ENCODE measurements at places on chromosomes 16 and 17.

DNA sequence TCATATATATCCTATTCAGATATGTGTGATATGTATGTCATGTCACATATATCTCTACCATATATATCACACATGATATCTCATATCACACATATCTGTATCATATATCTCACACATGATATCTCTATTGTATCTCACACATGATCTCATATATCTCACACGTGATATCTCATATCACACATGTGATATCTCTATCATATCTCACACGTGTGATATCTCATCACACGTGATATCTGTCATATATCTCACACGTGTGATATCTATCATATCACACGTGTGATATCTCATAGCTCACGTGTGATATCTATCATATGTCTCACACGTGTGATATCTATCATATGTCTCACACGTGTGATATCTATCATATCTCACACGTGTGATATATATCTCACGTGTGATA lies 240.7 kb downstream of the MAP2K4 start:
- DNase-seq: no peak

GRCh38 chr16:54431041-54431996 lies 144.7 kb upstream of the IRX3 start:
- no peak for DNase-seq

- no peak for DNase-seq
Observed at GRCh38 chr16:81635063-81635937, 143.8 kb upstream of the PLCG2 start.

GRCh38 chr16:1300664-1301476 lies 8.6 kb upstream of the UBE2I start:
- peak; percentile 67 for DNase-seq

DNA sequence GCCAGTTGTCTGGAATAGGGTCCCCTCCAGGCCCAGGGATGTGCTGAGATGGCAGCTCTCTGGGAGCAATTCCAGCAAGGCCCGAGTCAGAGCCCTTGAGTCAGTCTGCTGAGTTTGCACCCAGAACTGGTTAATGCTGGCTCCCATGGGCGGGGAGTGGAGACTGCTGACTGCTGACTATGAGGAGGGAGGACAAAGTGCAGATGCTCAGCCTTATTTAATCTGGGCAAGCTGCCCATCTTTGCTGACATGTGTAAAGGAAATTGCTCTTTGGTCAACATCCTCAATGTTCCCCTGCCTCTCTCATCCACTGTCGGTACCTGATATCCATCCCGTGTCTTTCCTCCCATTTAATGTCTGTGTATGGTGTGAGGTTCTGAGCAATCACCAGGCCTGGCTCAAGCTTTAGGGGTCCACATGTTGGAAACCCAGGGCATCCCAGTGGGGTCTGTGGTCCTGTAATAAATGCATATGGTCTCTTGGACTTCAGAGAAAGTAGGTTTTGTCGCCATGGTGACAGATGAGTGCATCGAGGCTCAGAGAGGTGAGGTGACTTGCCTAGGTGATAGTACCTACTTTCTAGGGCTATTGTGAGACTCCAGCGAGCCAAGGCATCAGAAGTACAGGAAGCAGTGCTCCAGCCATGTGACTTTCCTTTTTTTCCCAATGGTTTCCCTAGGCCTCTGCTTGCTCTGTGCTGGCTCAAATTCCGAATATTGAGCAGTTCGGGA lies 20.0 kb upstream of the RNF135 start:
- no peak for DNase-seq

GRCh38 chr17:44961921-44962350 lies 6.2 kb downstream of the C1QL1 start:
- DNase-seq: no peak

GRCh38 chr17:50081757-50082156 lies 13.4 kb upstream of the PDK2 start:
- DNase-seq: no peak

- DNase-seq: no peak
Observed at GRCh38 chr17:69358688-69359596, 32.0 kb upstream of the ABCA5 start.

DNA sequence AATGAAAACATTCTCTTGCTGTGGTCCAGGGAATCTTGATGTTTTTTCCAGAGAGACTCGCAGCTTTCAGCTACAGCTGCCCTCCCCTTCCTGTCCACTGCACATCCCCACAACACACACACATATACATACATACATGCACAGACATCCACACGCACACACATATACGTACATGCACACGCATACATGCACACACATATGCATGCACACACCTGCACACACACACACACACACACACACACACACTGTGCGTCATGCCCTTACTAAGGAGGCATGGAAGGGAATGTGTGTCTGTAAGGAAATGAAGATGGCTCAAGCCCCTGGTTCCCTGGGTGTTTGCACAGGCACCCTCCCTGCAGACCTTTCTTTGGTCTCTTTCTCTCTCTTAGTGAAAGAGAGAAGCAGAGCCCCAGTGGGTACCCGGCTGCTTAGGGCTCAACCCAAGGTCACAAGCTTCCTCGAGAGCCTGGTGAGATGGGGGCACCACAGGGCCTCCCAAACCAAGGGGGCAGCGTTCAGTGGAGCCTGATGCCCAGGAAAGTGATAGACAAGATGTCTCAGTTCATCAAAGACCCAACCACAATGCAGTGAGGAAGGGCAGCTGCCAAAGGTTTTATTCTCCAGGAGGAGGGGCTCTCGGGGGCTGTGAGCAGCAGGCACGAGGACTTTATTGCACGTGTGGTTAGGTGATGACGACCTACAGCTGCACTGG lies 33.3 kb downstream of the TNFRSF13B start:
- DNase-seq: no peak

- no peak for DNase-seq
Observed at GRCh38 chr16:67406111-67406971, 9.9 kb downstream of the ZDHHC1 start.
